ENCODE measurements at places on chromosomes 11 and 22.

- DNase-seq = no peak
Observed at GRCh38 chr22:41000040-41000565, 48.9 kb downstream of the RBX1 start.

DNA sequence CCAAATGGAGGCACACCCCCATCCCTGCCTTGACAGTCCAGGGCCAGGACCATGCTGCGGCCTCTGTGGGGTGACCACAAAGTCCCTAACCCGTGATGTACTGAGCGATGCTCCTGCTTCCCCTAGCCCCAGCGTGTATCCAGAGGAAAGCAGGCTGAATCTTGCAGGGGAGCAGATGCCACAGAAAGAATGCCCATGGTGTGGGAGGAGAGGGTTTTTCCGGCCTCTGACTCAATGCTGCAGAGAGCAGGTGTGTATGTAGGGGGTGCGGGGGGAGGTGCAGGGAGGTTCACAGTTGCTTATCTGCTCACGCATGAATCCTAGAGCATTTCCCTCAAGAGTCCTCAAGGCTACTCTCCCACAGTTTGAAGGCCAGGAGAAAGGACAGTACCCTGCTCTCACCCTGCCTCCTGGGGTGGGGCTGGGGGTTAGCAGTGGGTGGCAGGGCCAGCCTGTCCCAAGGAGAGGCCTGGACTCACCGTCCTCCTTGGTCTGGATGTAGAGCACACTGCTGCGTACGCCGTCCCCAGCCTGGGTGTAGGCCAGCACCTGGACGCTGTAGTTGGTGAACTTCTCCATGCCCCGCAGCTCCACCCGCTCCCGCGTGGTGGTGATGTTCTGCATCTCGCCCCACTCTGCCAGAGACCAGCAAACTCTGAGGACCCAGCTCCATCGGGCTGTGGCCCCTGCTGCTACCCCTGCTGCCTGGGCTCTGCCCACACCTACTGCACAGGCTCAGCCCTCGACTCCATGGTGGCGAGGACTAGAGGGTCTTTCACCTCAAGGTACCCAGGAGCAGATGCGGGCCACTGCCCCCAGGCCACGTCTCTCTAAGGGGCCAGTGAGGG is 130.8 kb downstream of the CEP164 start:
- DNase-seq = peak; percentile 27

DNA sequence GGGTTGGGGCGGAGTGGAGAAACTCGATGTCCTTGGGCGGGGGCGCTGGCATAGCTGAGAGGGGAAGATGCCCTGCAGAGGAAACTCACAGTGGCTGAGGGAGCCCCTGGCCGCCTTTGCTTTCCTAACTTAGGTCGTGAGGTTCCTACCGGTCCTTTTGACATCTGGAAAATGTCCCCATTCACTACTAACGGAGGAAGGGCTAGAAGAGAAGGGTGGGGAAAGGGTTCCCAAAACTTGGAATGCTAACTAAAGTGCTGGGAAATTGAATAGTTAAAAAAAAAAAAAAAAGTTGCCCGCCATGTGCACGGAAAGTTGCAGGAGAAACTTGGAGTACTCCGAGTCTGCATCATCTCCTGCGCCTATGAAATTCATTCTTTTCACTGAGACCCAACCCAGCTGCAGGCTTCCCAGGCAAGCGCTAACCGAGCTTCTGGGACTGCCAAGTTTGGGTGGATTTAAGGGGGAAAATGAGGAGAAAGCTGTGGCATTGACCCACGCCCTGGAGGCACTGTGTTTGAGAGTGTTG is 796 bp downstream of the TIMP3 start:
- no peak for DNase-seq

DNA sequence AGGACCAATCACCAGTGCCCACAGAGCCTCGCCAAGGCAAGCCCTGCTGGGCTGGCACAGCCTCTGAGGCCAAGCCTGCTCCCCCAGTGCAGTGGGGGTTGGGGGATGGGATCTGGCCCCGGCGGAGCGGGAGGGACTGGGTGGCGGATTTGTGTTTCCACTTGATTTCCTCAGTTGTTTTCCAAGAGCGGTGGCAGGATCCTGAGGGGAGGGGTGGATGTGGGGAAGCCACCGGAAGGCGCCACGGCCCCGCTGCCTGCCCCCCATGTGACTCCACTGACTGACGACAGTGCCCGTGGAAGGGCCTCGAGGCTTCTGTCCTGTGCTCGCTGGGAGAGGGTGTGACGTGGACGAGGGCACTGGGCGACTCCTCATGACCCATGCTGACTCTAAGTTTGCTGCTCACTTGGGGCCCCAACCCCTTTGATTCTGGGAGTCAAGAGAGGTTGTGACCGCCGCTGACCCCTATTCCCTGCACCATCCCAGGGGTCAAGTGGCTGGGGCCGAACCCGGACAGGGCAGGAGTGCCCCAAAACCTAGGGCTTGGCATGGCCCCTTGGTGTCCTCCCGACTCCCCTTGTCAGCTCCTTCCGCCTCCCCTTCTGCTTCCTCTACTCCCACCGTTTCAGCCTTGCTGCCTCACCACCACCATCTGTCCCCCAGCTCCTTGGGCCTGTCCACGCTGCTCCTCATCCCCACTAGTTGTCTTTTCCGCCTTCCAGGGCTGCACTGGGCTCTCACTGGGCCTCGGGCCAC is 23.5 kb upstream of the PICK1 start:
- DNase-seq = no peak

- DNase-seq = no peak
Observed at GRCh38 chr11:9982127-9982795, 311.8 kb downstream of the SBF2 start.

GRCh38 chr11:95095858-95096587 is 6.4 kb downstream of the ENDOD1 start:
- no peak for DNase-seq

DNA sequence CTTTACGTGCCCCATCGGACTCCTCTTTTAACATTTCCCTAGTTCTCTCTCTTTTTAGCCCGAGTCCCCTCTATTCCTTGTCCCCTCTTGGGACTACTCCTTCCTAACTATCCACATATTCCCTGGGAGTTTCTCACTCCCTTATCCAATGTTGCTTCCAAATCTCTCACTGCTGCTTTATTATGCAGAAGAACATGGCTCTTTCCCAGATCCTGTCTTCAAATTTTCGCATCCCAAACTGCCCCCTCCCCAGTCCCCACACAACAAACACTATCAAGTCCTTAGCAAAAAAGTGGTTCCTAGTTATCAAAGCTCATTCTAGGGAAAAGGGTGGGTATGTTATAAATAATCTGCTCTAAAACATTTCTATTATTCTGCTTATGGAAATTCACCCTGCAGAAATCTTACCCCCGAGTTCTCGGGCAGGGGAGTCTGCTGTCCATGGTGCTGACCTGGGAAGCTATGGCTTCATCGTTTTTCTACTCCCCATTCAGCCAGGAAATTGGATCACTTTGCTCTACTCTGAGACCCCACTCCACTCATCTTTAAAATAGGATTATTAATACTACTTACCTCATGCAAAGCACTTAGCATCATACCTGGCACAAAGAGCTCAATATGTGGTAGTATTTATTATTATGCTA is 393.5 kb downstream of the BUD13 start:
- no peak for DNase-seq

DNA sequence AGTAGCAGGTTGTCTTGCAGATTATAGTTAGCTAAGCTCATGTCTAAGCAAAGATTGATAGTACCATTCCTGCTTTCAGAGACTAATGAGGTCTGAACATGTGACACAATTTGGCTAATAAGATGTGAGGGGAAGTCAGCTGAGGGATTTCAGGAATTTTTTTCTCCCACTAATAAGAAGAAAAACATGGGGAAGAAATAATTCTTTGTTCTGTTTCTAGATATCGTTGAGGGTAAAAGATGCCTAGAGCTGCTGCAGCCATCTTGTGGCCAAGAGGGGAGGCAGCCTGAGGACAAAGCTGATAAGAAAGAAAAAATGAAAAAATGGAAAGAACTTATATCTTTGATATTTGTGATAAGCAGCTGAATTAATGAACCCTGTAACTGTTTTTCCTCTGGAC is 1334.4 kb downstream of the LRRC4C start:
- DNase-seq = no peak

Data from NCI-H1417 treated with DMSO at 0.1 percent for 48 hours (cell line).